ENCODE measurements at places on chromosomes 4 and X.
A peak's percentile ranks its signal among the peaks of the same experiment; 100 is the strongest.

DNA sequence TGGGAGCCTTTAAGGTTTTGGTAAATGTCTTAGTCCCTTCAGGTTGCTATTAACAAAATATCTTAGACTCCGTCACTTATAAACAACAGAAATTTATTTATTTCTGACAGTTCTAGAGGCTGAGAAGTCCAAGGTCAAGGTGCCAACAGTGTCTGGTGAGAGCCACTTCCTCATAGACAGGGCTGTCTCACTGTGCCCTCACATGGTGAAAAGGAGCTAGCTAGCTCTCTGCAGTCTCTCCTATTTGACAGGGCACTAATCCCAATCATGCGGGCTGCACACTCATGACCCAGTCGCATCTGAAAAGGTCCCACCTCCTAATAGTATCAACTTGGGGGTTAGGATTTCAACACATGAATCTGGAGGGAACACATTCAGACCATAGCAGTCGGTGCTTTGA lies 63.4 kb upstream of the KLF3 start:
- no peaks in the 10 kb centered on the region for H3K27me3 ChIP-seq
- no peaks in the 10 kb centered on the region for H3K4me1 ChIP-seq
- no peaks in the 10 kb centered on the region for H3K36me3 ChIP-seq

DNA sequence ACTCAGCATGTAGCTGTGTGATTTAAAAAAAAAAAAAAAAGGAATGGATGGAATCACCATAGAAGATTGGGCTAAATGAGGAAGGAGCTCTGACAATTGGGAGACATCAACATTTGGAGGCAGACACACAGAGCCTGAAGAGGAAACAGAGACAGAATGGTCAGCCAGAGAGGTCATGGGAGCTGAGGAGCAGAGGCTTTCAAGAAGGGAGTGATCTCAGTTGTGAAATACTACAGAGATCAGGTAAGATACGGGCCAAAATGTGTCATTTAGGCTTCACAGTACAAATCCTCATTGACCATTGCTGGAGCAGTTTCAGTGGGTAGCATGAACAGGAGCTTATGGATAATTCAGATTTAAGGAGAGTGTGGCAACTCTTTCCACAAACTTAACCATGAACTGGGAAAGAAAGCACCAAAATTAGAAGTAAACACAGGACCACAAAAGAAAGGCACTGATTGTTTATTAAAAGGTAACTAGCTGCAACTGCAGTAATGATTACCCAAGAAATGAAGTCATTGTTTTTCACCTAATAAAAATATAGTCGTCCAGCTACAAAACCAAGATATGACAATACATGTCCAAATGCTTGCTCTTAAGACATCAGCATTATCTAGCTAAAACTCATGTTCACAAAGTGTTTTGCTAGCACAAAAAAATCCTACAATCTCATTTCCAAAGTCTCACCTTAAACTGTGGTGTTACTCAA lies 203.2 kb downstream of the DHX15 start:
- H3K4me1 ChIP-seq: no peaks in the 10 kb centered on the region
- H3K27me3 ChIP-seq: no peaks in the 10 kb centered on the region
- no peak overlapping the region for H3K4me3 ChIP-seq
- DNase-seq: no peak

GRCh38 chrX:44332437-44332836 lies 11.0 kb downstream of the EFHC2 start:
- no peaks in the 10 kb centered on the region for H3K36me3 ChIP-seq
- no peaks in the 10 kb centered on the region for H3K4me1 ChIP-seq
- H3K4me3 ChIP-seq: no peak overlapping the region

DNA sequence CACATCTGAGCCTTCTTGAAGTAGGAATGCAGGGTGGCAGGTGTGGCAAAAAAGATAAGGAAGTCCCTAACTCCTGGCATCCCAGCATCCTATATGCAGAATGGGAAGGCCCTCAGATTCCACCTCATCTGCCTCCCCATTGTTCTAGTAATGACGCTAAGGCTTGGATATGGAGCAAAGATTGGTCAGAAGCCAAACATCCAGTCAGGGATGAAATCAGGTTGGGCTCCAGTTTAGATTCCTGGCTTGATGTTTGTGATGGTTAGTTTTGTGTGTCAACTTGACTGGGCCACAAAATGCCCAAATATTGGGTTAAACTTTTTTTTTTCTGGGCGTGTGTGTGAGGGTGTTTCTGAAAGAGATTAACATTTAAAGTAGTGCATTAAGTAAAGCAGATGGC lies 39.6 kb upstream of the MAGEA4 start:
- no peak for DNase-seq
- no peak overlapping the region for H3K27ac ChIP-seq
- no peaks in the 10 kb centered on the region for H3K36me3 ChIP-seq
- H3K4me3 ChIP-seq: no peak overlapping the region
- no peaks in the 10 kb centered on the region for H3K4me1 ChIP-seq
- no peaks in the 10 kb centered on the region for H3K27me3 ChIP-seq

DNA sequence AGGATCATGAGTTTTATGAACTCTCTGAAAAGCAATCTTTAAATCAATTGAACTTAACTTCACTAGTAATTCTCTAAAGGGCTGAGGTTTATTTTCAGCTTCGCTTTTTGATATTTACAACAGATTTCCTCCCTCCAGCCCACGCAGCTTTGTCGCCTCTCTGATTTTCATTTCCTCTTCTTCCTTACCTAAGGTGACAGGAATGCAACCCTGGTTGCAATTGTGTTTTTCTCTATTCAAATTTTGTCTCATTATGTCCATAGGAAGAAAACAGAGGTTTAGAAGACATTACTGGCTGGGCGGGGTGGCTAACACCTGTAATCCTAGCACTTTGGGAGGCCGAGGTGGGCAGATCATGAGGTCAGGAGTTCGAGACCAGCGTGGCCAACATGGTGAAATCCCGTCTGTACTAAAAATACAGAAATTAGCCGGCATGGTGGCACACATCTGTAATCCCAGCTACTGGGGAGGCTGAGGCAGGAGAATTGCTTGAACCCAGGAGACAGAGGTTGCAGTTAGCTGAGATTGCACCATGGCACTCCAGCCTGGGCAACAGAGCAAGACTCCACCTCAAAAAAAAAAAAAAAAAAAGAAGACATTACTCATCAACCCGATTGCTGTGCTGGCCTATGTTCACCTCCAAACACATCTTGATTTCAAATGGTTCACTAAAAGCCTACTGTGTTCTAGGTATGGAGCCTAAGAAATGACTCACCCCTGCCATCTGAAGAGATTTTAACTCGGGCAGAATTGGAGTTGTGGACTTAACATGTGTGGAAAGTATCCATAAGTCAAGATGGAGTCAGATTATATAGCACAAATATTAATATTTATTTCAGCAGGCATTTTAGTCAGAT lies 36.8 kb downstream of the VSIG4 start:
- H3K27ac ChIP-seq: no peak overlapping the region
- H3K4me3 ChIP-seq: no peak overlapping the region
- H3K4me1 ChIP-seq: no peaks in the 10 kb centered on the region
- H3K36me3 ChIP-seq: no peaks in the 10 kb centered on the region

DNA sequence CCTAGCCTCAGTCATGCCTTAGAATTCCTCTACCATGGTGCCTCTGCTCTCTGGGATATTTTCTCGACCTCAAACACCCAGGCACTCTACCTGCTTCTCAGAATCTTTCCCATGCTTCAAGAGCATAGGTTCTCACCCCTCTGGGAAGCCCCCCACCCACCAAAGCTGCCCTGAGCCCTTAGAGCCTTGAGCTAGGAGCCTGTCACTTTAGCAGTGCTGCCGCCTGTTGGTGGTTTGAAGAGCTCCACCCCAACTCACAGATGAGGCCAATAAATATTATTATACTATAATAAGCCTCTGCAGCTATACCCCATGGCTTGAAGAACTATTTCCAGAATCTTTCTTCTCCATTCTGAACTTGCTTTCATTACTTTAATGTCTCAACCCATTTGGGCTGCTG lies 109.7 kb downstream of the RTL5 start:
- H3K4me3 ChIP-seq: no peak overlapping the region
- H3K27ac ChIP-seq: no peak overlapping the region
- H3K4me1 ChIP-seq: no peaks in the 10 kb centered on the region
- no peaks in the 10 kb centered on the region for H3K36me3 ChIP-seq
- no peak for DNase-seq
- no peaks in the 10 kb centered on the region for H3K27me3 ChIP-seq

DNA sequence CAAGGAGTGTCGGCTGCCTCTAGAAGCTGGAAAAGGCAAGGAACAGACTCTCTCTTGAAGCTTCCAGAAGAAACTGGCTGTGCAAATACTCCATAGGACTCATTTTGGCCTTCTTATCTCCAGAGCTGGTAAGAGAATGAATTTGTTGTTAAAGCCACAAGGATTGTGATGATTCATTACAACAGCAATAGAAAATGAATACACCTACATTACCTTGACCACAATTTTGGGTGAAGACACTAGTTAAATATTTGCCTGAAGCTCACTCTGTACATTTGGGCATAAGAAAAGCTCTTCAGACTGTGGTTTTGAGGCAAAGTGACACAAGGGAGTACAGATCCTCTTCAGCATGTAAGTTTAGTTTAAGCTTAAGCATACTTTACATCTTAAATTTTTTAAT lies 134.5 kb upstream of the TLL1 start:
- no peaks in the 10 kb centered on the region for H3K4me1 ChIP-seq
- H3K27ac ChIP-seq: no peak overlapping the region
- no peak for DNase-seq
- no peaks in the 10 kb centered on the region for H3K36me3 ChIP-seq
- H3K27me3 ChIP-seq: peaks cover 4% of the 10 kb centered on the region
- H3K4me3 ChIP-seq: no peak overlapping the region

- no peak overlapping the region for H3K27ac ChIP-seq
- no peaks in the 10 kb centered on the region for H3K27me3 ChIP-seq
- no peak overlapping the region for H3K4me3 ChIP-seq
- DNase-seq: no peak
Observed at GRCh38 chr4:109186458-109186945, 116.0 kb downstream of the COL25A1 start.

GRCh38 chrX:148588649-148589310 lies 88.4 kb downstream of the AFF2 start:
- no peak overlapping the region for H3K27ac ChIP-seq
- no peak for DNase-seq
- no peak overlapping the region for H3K4me3 ChIP-seq
- no peaks in the 10 kb centered on the region for H3K27me3 ChIP-seq
- no peaks in the 10 kb centered on the region for H3K36me3 ChIP-seq
- H3K4me1 ChIP-seq: no peaks in the 10 kb centered on the region

DNA sequence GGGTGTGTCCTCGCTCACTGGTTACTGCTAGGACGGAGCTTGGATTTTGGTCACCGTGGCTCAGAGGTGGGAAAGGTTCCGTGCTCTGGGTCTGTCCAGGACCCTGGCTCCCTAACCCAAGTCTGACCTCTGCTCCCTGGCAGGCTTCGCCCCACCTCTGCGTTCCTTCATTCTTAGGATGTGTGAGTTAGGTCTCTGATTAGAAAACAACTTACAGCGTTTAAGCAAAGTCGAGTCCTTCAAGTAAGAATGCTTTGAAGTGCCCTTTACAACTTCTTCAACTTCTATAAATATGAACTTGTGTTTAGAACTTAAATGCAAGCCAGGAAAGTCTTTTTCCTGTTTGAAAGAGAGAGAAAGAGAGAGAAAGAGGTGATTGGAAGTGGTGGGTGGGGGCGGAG lies 891 bp downstream of the TLR2 start:
- no peak overlapping the region for H3K27ac ChIP-seq
- DNase-seq: no peak
- peaks cover 6% of the 10 kb centered on the region for H3K4me1 ChIP-seq
- H3K4me3 ChIP-seq: peak overlapping the region; percentile 44
- H3K36me3 ChIP-seq: no peaks in the 10 kb centered on the region

DNA sequence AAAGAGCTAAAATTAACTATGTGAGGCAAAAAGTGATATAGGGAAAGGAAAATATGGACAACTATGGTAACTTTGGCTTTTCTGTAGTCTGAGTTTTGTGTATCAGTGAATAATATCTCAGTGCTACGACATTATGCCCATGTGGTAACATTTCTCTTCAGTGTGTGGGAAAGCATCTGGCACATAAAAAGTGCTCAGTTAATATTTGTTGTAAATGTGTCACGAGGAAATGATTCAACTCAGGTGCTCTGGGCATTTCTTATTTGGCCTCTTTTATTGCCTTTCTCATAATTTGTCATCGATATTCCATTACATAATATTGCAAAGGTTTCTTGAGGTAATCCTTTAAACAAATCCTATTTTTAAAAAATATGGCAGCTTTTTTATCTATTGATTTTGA lies 17.6 kb downstream of the OFD1 start:
- H3K4me3 ChIP-seq: no peak overlapping the region
- no peak overlapping the region for H3K27ac ChIP-seq
- no peaks in the 10 kb centered on the region for H3K4me1 ChIP-seq
- no peaks in the 10 kb centered on the region for H3K36me3 ChIP-seq
- no peak for DNase-seq

All from ovary (tissue), 10 donors.